ENCODE measurements at places on chromosomes 6 and 20. TPM values are rescaled to one million over a fixed set of nuclear protein-coding genes. Genes with fewer than 3 reads are reported as not detected.

GRCh38 chr6:24743265-24743943 is 24.4 kb upstream of the C6orf62 start:
- DNase-seq = peak; percentile 81

DNA sequence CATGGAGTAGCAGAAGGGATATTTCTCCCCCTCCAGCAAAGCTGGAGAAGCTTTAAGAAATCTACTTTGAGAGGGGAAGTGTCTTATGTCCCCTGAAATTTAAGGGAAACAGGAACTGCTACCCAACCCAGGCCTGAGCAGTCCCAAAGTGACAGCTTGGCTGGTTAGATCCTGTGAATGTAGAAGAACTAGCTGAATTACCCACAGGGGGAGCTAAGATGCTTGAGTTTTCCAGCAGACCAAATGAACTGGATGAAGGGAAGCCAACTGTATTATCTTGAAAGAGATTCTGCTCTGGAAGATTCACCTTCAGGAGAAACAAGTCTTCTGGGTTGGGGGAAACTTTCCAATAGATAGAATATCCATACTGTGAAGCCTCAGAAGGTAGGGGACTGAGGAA is 303.3 kb upstream of the MMS22L start:
- DNase-seq = no peak

DNA sequence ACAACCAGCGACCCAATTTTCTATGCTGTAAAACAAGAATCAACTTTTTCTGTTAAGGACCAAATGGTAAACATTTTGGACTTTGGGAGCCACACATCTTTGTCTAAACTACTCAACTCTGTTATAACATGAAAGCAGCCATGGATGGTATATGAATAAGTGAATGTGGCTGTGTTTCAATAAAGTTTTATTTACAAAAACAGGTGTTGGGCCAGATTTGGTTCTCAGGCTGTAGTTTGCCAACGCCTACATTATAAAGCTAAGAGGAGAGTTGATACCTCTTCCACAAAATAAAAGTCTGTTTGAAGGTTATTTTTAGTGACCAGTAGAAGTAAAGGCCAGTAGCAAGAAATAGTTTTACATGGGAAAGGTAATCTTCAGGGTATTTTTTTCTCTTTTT is 60.4 kb upstream of the SDHAF4 start:
- DNase-seq = no peak

DNA sequence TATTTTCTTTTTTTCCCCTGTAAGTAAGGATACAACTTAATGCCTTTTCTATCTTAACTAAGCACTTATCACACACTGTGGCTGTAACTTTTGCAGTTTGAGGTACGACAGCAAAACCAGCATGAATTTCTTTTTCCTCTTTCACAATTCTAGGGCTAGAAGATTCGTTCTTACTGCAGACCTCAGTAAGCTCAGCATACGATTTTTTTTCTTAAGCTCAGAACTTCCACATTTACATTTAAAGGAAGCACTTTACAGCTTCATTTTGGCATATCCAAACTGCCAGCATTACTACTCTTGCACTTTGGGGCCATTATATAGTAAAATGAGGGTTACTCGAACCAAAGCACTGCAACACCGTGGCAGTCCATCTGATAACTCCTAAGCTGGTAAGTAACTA is 889 bp upstream of the CHMP4B start:
- DNase-seq = no peak

DNA sequence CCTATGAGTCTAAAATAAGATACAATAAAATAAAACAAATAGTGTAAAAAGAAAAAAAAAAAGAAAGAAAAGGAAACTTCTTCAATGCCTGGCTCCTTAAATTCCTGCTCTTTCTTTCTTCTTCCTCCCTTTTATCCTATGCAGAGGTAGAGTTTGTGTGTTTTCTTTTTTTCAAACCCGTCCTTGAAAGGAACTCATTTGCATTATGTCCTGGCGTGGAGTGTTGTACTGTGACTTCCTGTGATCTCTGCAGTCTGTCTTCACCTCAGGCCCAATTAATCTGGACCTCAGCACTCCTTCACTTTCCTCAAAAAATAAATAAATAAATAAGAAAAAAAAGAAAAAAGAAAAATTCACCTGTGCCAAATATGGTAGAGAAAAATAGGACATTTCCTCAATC is 541.9 kb upstream of the SPTLC3 start:
- DNase-seq = no peak

GRCh38 chr6:40825102-40825501 is 213.9 kb downstream of the UNC5CL start:
- DNase-seq = no peak

GRCh38 chr20:63248835-63249591 is 5.2 kb downstream of the NKAIN4 start:
- no peak for DNase-seq

- no peak for DNase-seq
Observed at GRCh38 chr20:49594931-49595315, 27.0 kb upstream of the PTGIS start.

DNA sequence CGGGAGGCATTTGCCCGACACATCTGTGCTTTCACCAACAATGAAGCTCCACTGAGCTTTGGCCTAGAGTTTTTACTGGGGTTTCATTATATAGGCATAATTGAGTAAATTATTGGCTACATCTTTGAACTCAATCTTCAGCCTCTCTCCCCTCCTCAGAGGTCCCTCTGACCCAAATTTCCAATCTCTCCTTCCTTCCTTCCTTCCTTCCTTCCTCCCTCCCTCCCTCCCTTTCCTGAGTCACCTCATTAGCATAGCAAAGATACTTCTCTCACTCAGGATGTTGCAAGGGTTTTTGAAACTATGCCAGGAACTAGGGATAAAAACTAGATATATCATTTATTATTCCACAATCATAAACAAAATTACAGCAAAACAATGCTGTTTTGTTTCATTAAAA is 238.2 kb upstream of the PRND start:
- no peak for DNase-seq

- no peak for DNase-seq
Observed at GRCh38 chr6:170081556-170081955, 209.3 kb downstream of the DLL1 start.

DNA sequence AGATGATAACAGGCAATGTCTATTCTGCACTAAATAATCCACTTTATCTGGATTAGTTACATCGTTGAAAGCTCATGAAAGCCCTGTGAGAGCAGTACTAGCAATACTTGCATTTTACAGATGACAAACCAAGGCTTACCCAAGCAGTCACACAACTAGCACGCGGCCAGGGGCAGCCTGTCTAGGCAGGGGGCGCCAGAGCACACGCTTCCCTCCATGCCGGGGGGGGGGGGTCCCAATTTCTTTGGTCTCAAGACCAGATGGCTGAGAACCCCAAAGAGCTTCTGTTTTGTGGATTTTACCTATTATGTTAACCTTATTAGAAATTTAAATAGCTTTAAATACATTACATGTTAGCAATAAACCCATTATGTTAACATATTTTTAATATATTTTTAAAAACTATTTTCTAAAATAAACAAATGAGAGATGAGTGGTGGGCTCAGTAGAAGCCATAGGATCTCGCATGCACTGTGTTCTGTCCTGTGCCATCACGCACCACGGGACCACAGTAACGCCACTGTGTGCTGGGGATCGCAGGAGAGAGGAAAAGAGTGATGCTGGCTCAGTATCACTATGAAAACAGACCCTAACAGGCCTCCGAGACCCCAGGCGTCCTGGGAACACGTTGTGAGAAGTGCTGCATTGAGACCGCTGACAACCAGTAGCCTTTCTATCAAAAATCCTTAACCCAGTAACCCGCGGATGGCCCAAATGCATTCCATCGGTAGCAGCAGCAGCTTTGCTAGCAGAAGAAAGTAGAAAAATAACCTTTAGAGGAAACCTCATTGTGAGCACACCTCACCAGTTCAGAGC is 5.3 kb upstream of the PRR18 start:
- DNase-seq = peak; percentile 44

- DNase-seq = no peak
Observed at GRCh38 chr6:136783495-136784270, 8.6 kb downstream of the MAP3K5 start.

DNA sequence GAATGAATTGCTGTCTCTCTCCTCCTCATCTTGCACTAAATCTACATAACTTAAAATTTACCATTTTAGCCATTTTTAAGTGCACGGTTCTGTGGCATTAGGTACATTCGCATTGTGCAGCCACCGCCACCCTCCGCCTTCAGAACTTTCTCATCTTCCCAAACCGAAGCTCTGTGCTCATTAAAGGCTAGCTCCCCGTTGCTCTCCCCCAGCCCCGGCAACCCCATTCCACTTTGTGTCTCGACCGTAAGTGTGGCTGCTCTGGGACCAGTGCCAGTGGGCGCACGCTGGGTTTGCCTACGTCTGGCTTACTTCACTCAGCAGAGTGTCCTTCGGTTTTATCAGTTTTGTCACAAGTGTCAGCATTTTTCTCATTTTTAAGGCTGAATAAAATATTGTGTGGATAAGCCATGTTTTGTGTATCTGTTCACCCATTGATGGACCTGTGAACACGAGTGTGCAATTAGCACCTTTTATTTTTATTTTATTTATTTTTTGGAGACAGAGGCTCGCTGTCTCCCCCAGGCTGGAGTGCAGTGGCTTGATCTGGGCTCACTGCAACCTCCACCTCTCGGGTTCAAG is 16.8 kb downstream of the SLC17A9 start:
- DNase-seq = no peak

DNA sequence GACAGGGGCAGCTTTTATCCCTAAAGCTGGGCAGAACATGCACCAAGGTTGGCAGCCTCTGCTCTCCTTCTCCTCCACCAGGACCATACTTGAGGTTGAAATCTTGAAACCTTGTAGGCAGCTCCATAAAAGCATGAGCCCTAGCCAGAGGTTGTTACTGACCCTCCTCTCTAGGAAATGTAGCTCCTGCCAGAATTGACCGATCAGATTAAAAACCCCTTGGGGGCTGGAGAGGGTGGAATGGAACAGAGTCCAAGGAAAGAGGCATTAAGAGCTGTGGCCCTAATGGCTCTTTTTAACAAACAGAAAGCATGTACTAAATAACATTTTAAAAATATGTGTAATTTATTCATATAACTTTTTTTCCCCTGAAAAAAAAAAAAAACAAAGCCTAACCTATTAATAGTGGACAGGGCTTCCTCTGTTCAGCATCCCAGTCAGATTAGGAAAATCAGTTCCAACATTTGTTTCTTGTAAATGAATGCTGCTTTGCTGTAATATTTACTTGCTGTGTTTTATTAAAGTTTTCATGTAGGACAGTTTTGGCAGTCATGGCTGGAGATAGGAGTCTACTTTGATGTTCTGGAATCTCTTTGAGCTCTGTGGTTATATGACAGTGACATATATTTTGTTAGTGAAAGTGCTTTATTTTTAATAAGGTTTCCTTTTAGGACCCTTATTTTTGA is 41.3 kb downstream of the MTHFD1L start:
- DNase-seq = no peak

DNA sequence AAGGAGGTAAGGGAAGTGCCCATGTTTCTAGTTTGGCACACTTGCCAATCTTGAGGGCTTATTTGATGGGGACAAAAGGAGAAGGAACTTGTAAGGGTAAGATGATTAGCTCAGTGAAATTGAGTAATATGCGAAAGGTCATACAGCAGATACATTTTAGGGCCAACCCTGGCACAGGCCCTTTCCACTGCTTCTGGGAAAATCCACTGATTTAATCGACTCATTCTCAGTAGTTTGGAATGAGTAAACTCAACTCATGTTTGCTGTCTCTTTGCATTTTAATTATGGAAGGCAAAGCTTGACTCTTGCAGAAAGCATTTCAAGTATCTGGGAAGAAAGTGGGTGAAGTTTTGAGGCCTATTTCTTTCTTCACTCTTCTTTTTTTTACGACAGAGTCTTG is 20.0 kb downstream of the PHF20 start:
- no peak for DNase-seq

- no peak for DNase-seq
Observed at GRCh38 chr6:63448229-63448628, 124.1 kb upstream of the LOC128125822 start.

- DNase-seq = no peak
Observed at GRCh38 chr6:53284901-53285300, 63.8 kb downstream of the ELOVL5 start.

GRCh38 chr20:47768016-47768824 is 17.1 kb downstream of the SULF2 start:
- DNase-seq = no peak

GRCh38 chr6:125224231-125224861 is 70.8 kb downstream of the TPD52L1 start:
- no peak for DNase-seq

DNA sequence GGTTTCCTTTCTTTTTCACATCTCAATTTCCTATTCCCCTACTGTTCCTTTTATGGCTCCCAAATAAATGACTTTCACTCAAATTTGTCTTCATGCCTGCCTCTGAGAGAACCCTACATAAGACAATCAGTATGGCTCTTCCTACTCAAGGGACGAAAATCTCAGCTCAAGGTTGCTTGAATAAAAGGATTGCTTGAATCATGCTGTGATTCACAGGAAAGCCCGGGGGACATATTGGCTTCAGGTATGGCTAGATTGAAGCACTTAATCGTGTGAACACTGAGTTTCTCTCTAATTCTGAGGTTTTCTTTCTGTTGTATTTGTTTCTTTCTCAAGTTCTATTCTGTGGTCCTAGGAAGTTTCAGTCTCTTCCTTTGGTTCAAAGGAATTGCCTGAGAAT is 140.3 kb upstream of the SULF2 start:
- no peak for DNase-seq

- DNase-seq = no peak
Observed at GRCh38 chr6:33243476-33243875, 28.2 kb downstream of the VPS52 start.

DNA sequence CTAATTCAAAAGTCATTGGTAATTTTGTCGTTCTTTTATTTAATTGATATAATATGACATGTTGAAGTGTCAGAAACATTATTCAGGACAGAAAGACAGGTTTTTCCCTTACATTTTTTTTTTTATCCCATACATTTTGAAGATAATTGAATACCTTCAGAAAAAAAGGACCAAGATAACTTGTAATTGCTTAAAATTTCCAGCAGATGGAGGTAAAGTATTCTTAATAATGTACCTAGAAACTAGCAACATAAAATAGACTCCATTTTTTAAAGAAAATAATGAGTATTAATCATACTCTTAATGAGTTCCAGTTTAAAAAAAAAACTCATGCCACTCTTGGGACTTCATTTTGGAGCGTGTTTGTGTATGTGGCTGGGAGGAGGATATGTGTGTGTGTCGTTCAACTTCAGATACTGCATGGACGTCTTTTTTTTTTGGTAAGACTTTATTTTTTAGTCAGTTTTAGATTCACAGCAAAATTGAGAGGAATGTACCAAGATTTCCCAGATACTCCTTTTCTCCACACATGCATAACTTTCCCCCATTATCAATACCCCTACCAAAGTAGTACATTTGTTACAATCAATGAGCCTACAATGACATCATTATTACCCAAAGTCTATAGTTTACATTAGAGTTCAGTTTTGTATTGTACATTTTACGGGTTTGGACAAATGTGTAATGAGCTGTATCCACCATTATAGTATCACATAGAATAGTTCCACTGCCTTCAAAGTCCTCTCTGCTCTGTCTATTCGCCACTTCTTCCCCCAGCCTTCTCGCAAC is 79.4 kb downstream of the ROS1 start:
- DNase-seq = no peak

GRCh38 chr20:58310291-58310782 is 822 bp downstream of the RAB22A start:
- DNase-seq = no peak

Gene PRICKLE4
- polyA plus RNA-seq = not detected

Gene PRND
- polyA plus RNA-seq = not detected

Gene AURKA
- polyA plus RNA-seq = 122 TPM

Gene CYP24A1
- polyA plus RNA-seq = not detected

Gene TMEM30A
- polyA plus RNA-seq = 54.4 TPM

Gene ECT2L
- polyA plus RNA-seq = not detected

Gene ARMH2
- not detected for polyA plus RNA-seq

Gene PCIF1
- polyA plus RNA-seq = 31.1 TPM

Gene KIF6
- polyA plus RNA-seq = 0.09 TPM

Gene GRM1
- polyA plus RNA-seq = 0.25 TPM

Gene HCK
- polyA plus RNA-seq = 16.5 TPM

Gene LIN28B
- not detected for polyA plus RNA-seq

Gene SPDEF
- polyA plus RNA-seq = not detected

All from GM12878 (cell line).